NCI-H774 (cell line): ENCODE measurements at places on chromosomes 3 and 15.

DNA sequence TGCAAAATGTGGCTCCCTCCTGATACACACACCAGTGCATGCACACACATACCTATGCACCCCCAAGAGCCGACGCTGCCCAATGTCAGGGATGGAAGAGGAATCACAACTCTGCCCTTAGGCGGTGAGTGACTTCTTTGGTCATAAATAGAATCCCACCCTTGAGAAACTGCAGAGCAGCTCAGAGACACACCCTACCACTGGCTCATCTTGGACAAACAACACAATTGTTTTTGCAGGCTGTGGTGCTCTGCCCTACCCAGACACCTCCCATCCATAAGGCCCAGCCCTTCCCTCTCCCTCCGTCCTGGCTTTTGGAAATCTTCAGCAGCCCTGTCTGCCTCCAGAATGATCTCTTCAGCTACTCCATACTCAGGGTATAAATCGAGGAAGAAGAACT is 73.8 kb upstream of the HRH1 start:
- no peak for DNase-seq

- DNase-seq = no peak
These were observed 41.8 kb upstream of the TPM1 start for GRCh38 chr15:63000706-63001105.

DNA sequence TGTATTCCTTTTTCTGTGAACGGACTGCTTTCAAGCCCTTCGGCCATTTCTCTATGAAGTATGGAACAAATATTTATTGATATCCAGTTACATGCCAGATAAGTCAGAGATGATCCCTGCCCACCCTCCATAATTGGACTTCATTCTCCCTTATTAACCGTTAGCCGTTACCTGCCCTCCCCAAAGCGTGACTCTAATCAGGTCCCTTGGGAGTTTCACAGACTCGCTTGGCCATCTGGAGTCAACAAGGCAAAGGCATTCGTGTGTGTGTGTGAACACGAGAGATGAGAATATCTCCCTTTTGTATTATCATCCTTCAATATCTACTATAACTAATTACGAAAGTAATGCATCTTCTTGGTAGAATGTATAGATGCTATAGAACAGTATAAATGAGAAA is 314.5 kb downstream of the TLE3 start:
- DNase-seq = no peak

DNA sequence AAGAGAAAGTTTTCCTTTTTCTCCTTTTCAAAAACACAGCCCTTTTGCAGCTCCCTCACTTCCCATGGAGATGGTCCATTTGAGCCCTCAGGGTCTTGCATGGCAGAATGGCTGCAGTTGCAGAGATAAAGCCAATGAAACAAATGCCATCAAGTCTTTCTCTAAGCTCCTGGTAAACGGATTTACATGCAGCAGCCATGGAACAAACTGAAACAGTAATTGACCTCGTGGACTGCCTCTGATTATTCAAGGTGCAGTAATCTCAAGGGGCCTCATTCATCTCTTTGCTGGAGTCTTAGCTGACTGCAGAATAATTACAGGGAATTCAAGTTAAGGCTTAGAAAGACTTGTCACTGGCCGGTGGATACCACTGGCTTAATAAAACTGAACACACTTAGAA is 125.1 kb downstream of the SQOR start:
- DNase-seq = no peak

DNA sequence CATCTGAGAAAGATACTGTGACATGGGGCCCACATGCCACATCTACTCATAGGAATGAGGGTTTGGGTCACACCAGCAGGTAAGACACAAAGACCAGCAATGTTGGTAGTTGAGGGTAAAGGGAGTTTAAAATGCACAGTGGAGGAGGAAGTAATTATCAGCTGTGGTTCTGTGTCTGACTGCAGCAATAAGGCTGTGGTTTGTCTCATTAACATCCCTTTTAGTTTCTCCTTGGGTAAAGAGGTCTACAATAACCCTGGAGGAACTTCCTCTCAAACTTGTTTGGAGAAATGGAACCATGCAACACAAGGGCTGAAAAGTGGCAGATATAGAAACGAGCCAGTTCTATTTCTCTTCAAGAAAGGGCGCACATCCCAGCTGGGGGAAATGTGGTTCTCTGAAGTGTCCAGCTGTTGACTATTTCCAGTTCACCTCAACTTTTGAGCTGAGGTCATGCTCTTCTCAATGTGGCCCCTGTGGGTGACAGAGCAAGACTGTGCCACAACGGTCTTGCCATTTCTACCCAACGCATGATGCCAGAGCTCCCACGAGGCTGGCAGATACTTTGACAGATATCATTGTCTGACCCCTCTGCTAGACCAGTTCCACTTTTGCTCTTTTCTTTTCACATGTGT is 234.3 kb downstream of the SQOR start:
- DNase-seq = no peak

- no peak for DNase-seq
These were observed 179.4 kb downstream of the GBE1 start for GRCh38 chr3:81581966-81582599.

DNA sequence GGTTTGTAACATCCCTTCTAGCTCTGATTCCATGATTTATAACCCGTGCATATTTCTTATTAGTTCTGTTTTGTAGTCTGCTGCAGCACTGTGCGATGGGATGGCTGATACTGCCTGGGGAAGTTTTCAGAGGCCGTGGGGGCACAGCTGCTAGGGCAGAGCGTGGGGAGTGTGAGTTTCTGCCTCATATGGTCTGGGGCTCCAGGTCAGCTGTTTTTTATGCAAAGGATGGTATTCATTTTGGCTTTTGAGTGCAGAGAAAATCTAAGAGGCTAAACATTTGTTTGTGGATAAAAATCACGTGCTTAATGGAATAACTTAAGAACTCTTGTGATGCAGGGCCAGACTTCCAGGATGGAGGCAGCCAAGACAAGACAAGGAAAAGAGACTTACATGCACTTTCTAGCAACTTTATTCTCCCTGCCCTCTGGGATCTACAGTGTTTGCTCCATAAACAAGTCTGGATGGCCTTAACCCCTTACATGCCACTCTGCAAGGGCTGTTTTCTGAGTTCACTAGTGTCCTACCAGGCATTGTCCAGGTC is 45.5 kb upstream of the CFAP161 start:
- no peak for DNase-seq

GRCh38 chr3:71510510-71510909 is 73.0 kb downstream of the FOXP1 start:
- DNase-seq = no peak

DNA sequence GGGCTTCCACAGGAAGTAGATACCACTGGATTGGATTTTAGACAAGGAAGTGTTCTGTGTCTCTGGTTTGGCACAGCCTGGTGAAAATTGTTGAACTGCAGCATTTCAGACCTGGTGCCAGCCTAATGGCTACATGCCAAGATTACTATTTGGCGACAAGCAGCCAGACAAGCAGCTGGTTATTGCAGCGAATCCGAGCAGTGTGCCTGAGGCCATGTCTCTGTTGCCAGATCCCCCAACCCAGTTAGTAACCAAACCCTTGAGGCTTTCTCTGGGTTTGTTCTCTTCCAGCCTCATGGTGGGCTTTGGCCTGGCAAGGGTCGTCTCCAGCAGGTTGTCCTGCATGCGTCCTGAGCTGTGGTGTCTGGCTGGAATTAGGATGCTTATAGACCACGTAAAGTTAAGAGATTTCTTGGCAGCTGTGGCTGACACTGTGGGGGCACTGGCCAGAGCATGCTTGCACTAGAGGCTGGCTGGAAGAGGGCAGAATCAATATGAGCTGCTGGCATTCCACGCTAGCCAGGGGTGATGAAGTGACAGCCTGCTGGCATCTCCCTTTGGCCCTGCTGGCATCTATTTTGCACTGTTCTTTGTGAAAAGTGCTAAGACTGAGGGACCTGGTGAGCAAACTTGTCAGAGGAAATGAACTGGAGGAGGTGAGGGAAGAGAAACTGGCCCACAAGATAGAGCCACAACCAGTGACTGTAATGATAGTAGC is 172.6 kb downstream of the RBMS3 start:
- DNase-seq = no peak

DNA sequence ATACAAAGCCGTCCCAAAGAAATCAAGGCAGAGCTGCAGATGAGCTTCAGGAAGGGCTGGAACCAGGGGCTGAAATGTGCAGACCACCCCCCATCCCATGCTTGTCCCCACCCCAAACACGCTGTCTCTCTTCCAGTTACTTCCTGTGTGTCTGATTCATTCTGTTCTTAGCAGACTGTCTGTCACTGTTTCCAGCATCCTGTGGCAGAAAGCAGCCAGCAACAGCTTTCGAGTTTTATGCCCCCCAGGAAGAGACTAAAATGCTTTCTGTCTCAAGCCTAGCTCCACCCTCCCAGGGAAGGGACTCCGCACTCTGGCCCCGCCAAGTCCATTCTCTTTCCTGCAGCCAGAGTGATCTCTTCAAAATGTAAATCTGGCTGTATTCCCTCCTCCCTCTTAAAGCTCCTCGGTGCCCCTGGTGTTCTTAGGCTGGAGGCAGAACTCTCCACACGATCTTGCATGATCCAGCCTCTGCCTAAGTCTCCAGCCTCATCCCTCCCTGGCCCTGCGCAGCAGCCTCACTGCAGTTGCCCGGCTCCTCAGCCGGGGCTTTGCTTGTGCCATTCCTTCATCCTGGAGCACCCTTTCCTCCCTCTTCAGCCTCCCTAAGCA is 41.5 kb downstream of the HRH1 start:
- no peak for DNase-seq

GRCh38 chr15:71115567-71116351 is 488 bp downstream of the THSD4 start:
- peak; percentile 35 for DNase-seq

GRCh38 chr3:4505688-4506558 is 12.8 kb downstream of the ITPR1 start:
- DNase-seq = no peak

- peak; percentile 92 for DNase-seq
These were observed 7.0 kb upstream of the TM4SF18 start for GRCh38 chr3:149340310-149340933.

GRCh38 chr3:140316868-140317400 is 360.9 kb upstream of the TRIM42 start:
- no peak for DNase-seq

- peak; percentile 53 for DNase-seq
These were observed 19.4 kb upstream of the SKOR1 start for GRCh38 chr15:67805666-67806516.

DNA sequence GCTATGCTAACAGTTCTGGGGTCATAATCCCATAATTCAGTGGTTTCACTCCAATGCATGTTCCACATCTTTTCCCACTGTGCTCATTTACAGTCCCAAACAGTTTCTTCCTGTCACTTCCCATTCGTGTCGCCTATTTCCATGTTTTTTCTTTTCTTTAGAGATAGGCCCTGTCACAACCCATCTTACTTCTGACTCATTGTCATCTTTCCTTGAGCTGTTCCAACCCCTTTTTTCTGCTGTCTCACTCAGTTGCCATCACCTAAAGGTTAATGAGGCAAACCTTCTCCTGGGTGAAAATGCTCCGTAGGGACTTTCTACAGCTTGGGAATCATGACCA is 814.5 kb downstream of the VGLL3 start:
- DNase-seq = no peak

DNA sequence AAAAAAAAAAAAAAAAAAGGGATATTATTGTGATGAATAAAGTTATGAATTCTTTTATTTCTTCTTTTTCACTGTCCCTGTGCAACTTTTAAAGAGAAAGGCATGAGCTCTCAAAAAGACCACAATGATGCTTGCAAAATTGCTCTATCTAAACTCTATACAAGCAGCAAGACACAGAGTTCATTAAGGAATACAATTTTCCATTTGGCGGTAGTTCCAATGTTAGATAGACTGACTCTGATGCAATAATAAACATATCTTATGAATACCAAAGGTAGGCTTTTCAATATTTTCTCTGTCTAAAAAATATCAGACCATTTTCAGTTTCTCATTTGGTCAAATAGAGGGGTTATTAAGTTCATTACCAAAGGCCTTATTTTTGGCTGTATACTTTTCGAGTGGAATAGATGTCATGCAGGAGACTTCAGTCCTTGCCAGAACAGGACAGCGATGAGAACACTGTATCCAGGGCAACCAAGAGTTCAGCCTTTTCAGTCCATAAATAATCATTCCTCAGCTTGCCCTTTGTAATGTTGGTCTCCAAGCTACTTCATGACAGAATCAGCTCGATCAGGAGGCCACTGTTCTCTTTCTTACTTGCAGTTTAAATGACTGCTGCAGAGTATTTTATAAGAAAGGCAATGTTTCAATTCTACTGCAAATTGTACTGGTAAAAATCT is 162.9 kb upstream of the FAM3D start:
- no peak for DNase-seq

GRCh38 chr3:111936191-111936841 is 42.5 kb upstream of the ABHD10 start:
- no peak for DNase-seq

DNA sequence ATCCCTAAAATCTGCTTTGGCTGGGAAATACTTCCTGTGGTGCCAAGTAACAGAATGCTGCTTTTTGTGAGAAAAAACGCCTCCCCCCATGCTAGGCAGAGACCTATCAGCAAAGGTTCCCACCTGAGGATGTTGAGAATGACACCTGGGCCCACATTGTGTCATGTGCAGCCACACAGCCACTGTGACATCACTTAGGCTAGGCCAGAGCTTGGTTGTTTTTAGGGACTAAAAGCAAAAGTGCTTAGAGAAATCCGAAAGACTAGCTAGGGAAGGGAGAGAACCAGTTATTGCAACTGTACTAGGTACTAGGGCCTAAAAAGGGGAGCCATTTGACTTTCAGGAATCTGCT is 6.2 kb downstream of the ZDHHC3 start:
- no peak for DNase-seq

DNA sequence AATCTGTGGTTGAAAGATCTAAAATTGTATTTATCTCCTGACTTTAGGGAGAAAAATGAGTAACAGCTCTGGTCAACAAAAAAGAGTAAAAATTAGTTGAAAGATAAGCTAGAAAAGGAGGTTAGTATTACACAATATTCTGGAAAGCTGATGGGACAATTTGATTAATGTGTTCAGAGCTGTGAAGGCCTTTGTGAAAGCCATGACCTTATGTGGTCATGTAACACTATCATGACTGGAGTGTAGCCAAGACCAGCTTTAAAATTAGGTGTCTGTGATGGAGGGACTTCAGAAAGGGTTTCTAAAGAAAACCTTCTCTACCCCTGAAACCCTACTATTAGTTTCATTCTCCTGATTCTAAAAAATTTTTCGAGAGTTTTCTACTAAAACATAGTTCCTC is 127.2 kb downstream of the NFKBIZ start:
- no peak for DNase-seq

DNA sequence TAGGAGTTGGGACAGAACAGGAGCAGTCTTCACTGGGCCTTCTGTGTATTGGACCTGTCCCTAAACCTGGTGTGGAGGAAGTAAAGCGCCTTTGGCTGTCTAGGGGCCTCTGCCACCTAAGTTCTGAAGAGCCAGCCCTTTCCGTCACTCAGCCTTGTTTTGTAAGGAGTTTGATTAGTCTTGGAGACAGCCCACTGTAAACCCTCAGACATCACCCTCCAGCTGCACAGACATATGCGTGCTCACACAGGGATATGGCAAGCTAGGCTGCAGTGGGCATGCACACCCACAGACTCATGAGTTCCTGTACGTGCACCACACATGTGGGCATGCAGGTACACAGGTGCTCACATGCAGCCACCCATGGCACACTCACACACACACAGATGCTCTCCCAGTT is 5.2 kb downstream of the PRKCD start:
- no peak for DNase-seq

- DNase-seq = no peak
These were observed 421 bp downstream of the KLHL18 start for GRCh38 chr3:47283193-47283537.

- DNase-seq = no peak
These were observed 76.3 kb downstream of the RAB11A start for GRCh38 chr15:65945616-65946015.
